NCI-H510A treated with DMSO at 0.1 percent for 48 hours (cell line): ENCODE measurements at places on chromosomes 3 and 15.

GRCh38 chr3:2937592-2937991 is 172.6 kb downstream of the IL5RA start:
- DNase-seq = no peak

- no peak for DNase-seq
Observed at GRCh38 chr3:190854062-190854461, 8.4 kb downstream of the GMNC start.

- no peak for DNase-seq
Observed at GRCh38 chr15:92075764-92076163, 222.3 kb downstream of the SLCO3A1 start.

GRCh38 chr15:89998141-89998661 is 2.9 kb upstream of the ZNF710 start:
- peak; percentile 69 for DNase-seq

DNA sequence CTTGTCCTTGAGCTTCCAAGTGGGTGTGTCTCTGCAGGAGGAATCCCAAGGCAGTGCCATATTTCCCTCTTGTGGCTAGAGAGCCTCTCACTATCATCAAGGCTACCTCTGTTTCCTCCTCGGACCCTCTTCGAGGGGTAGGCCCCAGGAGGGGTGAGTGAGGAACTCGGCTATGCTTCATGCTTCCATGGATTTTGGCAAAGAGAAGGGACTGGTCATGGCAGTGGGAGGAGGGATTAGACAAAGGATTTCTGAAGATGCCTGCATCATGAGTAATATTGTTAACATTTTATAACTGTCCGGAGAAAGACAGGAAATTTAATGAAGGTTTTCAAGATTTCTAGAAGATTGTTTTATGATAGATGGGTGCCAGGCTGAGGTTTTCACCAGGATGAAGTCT is 241.5 kb downstream of the CLSTN2 start:
- DNase-seq = no peak

DNA sequence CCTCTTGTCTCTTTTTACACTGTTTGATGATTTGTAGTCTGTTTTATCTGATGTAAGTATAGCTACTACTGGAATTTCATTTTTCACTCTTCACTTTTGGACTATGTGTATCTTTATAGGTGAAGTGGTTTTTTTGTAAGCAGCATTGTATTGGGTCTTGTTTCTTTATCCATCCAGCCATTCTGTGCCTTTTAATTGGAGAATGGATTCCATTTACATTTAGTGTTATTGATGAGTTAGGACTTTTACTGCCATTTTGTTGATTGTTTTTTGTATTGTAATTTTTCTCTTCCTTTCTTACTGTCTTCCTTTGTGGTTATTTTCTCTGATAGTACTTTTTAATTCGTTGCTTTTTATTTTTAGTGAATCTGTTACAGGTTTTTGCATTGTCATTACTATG is 54.5 kb downstream of the RNF13 start:
- DNase-seq = no peak

DNA sequence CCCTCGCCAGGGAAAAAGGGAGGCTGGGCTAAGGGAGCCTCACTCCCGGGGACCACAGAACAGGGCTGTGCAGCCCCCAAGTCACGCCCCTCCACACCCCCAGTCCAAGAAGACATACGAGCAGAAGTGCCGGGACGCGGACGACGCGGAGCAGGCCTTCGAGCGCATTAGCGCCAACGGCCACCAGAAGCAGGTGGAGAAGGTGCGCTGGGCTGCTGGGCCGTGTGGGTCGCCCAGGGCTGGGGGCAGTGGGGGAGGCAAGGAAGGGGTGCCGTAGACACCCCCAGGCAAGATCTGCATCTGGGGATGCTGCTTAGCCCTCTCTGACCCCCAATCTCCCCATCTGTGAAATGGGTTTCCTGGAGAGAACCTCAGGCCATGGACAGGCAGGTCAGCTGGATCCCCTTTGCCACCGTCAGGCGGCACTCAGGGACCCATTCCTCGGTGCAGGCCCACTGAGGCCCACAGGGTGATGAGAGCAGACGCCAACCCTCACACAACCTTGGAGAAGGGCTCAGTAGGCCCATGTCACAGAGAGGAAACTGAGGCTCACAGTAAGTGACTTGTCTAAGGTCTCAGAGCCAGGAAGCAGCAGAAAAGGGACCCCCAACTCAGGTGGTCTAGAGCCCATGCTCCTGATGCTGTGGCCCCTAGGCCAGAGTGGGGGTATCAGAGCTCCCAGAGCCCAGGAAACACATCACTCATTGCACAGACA is 33.7 kb downstream of the PSTPIP1 start:
- DNase-seq = no peak

DNA sequence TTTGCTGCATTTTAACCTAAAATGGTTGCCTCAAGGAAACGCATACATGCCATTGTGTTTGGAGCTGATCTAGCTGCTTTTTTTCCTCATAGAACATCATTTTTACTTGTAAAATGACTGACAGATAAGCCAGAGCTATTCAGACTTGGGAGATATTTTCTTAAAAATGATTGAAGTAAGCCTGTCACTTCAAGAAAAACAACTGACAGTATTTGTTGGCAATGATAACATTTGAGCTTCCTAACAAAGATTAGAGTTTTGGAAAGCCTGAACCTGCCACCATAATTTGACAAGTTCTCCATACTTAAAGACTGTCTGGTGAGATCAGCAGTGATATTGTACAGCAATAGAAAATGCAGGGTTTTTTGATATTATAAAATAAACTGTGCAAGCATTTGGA is 27.6 kb upstream of the MRPL3 start:
- DNase-seq = no peak

DNA sequence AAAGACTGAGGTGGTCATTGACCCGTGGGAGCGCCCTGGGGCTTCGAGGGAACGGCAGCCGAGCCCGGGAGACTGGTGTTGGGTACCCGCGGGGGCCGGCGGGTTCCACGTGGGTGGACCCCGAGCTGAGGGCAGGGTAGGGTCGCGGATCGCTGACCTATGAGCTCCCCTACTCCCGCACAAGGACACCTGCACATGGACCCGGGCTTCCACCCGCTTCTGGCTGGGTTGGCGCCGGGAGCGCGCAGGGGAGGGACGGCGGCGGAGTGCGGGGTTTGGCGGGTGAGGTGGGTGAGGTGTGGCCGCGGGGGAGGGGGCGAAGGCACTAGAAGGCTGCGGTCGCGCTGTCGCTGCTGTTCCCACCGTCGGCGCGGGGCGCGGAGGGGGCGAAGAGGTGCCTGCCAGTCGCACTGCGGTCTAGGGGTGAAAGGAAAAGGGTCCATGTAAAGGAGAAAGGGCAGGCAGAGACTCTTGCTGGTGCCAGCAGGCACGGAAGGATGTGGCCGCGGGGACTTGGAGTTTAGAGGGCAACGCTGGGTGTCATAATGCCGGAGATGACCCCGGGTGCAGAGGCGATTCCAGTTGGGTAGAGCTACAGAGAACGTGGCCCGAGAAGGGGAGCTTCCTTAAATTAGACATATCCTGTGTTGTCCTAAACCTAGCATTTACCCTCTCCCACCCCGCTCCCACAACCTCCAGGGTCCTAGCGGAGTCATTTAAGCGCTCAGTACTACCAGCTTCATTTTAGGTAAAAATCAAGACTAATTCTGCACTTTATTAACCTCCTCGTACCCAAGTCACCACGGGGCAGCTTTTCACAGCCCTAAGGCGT is 245.9 kb upstream of the TOPAZ1 start:
- DNase-seq = peak; percentile 44

- DNase-seq = no peak
Observed at GRCh38 chr3:7964899-7965298, 536.7 kb upstream of the LMCD1 start.

- no peak for DNase-seq
Observed at GRCh38 chr3:13002398-13003124, 70.7 kb downstream of the IQSEC1 start.
